Chondrocyte (in vitro differentiated cells): ENCODE measurements at places on chromosomes 4 and X. TPM values are rescaled to one million over a fixed set of nuclear protein-coding genes. Genes with fewer than 3 reads are reported as not detected.
A peak's percentile ranks its signal among the peaks of the same experiment; 100 is the strongest.

GRCh38 chr4:118774989-118775388 lies 60.9 kb downstream of the SEC24D start:
- H3K27ac ChIP-seq = peak overlapping the region; percentile 73
- H3K4me3 ChIP-seq = no peak overlapping the region
- peaks cover 12% of the 10 kb centered on the region for H3K36me3 ChIP-seq
- H3K27me3 ChIP-seq = no peaks in the 10 kb centered on the region
- peaks cover 60% of the 10 kb centered on the region for H3K4me1 ChIP-seq
- no peak for DNase-seq

- no peak for DNase-seq
- H3K36me3 ChIP-seq = no peaks in the 10 kb centered on the region
- no peaks in the 10 kb centered on the region for H3K27me3 ChIP-seq
- H3K4me1 ChIP-seq = peaks cover 20% of the 10 kb centered on the region
- no peak overlapping the region for H3K27ac ChIP-seq
Observed at GRCh38 chr4:127134490-127134889, 498.3 kb upstream of the INTU start.

- peaks cover 11% of the 10 kb centered on the region for H3K4me1 ChIP-seq
- peaks cover 8% of the 10 kb centered on the region for H3K36me3 ChIP-seq
- H3K4me3 ChIP-seq = no peak overlapping the region
- H3K27me3 ChIP-seq = no peaks in the 10 kb centered on the region
Observed at GRCh38 chr4:110503270-110504083, 27.5 kb downstream of the ENPEP start.

GRCh38 chr4:27085396-27085795 lies 224.8 kb downstream of the STIM2 start:
- DNase-seq = no peak
- peaks cover 72% of the 10 kb centered on the region for H3K27me3 ChIP-seq
- H3K4me1 ChIP-seq = peaks cover 12% of the 10 kb centered on the region
- no peak overlapping the region for H3K27ac ChIP-seq
- H3K36me3 ChIP-seq = no peaks in the 10 kb centered on the region

The SASH3 gene
- not detected in 3 replicates for total RNA-seq
